ENCODE measurements at places on chromosomes 2 and 18.

- peak; percentile 41 for DNase-seq
These were observed 4.4 kb upstream of the RFX8 start for GRCh38 chr2:101479328-101479727.

- DNase-seq: peak; percentile 52
These were observed 94.9 kb downstream of the RNF152 start for GRCh38 chr18:61797696-61798590.

DNA sequence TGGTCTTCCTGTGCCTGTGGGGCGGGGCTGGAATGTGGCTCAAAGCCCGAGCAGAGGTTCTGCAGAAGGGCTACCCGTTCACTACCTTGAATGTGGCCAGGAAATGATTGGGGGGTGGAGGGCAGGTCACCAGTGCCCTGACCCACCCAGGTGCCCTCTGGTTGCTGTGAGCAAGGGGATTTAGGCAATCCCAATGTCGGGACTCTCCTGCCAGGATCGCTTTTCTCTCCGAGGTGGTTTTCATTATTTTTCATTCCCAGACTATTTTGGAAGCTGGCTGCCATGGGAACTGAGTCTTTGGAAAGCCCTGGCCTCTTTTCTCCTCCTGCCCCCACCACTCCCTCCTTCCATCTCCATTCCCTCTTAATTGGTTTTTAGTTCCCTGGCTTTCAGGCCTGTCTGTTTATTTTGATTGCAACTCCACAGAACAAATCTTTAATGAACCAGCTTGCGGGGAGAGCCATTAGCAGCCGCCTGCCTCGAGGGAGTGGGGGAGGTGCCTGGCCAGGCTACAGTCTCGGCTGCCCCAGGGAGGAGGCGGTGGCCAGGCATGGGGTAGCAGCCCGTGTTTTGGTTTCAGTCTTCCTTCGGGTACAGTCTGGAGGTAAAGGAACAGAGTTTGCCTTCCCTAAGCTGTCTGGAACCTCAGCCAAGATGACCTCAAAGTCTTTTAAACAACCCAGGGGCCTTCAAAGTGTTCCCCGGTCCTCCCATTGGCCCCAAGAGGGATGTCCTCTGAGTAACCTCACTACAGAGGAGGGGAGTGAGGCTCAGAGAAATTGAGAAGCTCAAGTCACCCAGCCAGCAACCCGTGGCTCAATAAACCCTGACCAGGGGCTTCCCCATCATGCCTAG lies 114.4 kb upstream of the HAAO start:
- peak; percentile 86 for DNase-seq

DNA sequence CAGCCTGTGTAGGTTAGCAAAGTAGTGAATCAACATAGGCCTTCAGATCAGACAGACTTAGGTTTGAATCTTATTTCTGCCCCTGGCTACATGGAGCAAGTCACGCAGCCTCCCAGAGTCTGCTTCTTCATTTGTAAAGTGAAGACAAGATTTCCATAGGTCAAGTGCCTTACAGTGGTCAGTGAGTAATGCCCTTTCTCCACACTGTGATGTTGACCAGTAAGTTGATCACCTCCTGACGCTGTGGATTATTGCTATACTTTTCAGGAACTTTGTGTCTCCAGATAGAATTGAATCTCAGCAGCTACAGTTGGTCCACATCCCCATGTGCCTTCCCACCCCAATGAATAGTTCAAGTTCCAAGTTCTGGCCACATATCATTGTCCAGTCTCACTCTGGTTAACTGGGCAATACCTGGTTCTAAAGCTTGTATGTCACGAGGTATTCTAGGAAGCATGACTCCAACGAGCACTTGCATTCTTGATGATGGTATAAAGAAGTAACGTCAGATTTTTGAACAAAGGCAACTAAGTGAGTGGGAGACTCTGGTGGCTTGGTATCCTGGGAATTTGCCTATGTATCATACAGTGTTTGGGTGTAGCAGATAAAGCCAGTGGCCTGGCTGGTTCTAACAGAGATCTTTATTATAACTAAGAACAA lies 2.1 kb upstream of the CLIP4 start:
- DNase-seq: no peak

- no peak for DNase-seq
These were observed 117.8 kb downstream of the DYM start for GRCh38 chr18:49342690-49343089.

GRCh38 chr18:26804519-26804918 lies 61.0 kb downstream of the AQP4 start:
- DNase-seq: no peak

DNA sequence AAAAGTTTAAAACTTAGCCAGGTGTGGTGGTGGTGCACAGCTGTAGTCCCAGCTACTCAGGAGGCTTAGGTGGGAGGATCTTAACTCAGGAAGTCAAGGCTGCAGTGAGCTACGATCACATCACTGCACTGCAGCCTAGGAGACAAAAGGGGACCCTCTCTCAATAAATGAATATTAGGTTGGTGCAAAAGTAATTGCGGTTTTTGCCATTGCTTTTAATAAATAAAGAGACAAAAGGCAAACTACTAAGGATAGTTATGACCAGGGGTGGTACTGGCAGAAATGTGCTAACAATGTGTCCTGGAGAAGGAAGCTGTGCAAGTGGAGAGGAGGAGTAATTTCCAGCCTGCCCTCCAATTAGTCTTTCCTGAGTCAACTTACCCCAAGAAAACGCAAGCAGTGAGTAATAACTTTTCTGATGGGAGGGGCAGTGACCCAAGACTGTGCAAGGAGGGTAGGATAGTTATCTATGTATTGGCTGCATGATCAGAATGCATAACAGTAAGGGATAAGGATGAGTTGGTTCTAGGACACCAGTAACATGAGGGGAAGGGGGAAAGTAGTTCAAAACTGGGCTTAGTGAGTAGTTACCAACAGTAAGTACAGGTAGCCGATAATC lies 1.5 kb downstream of the EXOC6B start:
- no peak for DNase-seq

- DNase-seq: no peak
These were observed 85.7 kb upstream of the UNC80 start for GRCh38 chr2:209685963-209686362.

DNA sequence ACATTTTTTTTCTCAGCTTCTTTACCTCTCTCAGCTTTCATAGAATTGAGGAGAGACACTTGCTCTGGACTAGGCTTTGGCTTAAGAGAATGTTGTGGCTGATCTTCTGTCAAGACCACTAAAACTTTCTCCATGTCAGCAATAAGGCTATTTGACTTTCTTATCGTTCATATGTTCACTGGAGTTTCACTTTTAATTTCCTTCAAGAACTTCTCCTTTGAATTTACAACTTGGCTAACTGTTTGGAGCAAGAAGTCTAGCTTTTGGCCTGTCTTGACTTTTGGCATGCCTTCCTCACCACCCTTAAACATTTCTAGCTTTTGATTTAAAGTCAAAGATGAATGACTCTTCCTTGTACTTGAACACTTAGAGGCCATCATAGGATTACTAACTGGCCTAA lies 104.4 kb upstream of the SLC39A10 start:
- DNase-seq: no peak

DNA sequence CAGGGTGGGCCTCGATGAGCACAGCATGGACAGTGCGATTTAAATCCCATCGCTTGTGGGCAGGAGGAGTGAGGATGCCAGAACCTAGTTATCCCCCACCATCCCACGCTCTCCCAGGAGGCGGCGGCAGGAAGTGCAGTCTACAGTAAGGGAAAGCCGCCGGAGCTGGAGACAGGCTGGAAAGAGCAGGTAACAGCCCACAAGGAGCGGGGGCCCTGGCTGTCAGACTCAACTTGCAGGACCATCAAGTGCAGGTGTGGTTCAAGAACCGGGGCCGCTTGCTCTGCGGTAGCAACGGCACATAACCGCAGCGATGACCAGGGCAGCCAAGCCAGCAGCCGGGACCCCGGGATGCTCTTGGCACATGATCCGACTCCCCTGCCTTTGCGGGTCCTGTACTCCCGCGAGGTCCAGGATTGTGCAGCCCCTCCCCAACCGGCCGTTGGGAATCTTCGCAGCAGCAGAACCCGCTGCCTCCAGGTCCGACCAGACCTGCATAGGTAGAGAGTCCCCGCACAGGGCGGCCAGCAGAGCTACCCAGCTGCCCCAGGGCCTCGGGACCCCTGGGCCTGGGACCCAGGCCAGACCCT lies 82.1 kb downstream of the BIN1 start:
- DNase-seq: no peak

- no peak for DNase-seq
These were observed 19.4 kb downstream of the SRSF7 start for GRCh38 chr2:38731684-38732221.

DNA sequence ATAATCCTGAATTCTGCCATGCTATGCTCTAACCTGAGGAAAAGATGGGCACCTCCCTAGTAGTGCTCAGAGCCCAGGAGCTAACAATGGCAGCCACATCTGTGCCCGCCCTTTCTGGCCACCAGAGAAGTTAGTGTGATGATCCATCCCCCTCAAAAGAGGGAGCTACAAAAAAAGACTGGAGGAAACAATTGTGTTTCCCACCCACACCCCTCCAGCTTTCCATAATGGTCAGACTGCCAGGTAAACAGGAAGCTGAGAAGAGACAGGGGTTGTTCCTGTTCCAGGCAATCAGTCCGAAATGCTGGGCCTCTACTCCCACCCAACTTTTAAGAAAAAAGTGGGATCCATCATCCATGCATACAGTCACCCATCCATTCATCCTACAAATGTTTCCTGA lies 3.2 kb downstream of the TBC1D8 start:
- no peak for DNase-seq

- DNase-seq: no peak
These were observed 56.5 kb downstream of the PLA2R1 start for GRCh38 chr2:160005908-160006307.

DNA sequence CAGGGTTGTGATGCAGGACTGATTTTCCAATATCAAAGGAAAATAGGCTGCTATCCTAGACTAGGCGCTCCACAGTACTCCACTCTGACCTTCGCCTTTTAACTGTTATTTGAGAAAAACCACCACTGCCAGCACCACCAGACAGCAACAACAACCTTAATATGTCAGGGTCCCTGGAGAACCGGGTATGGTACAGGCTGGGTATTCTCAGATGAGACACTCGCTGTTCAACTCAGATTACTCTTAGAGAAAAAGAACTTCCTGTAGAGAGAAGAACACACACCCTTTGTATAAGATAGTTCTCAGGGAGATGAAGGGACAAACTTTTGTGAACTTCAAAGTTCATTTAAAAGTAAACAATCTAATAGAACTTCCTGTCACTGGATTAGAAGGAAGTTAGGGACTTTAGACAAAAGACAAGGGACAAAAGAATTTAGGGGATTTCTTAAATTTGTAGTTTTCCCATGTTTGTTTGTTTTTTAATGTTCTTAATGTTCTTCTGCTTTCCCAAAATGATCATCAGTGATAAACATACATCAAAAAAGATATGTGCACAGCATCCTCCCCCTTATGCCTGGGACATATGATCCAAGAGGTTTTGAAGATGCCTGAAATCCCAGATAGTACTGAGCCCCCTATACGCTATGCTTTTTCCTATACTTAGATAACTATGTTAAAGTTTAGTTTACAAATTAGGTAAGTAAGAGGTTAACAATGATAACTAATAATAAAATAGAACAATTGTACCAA lies 41.3 kb upstream of the PPP1R1C start:
- no peak for DNase-seq

DNA sequence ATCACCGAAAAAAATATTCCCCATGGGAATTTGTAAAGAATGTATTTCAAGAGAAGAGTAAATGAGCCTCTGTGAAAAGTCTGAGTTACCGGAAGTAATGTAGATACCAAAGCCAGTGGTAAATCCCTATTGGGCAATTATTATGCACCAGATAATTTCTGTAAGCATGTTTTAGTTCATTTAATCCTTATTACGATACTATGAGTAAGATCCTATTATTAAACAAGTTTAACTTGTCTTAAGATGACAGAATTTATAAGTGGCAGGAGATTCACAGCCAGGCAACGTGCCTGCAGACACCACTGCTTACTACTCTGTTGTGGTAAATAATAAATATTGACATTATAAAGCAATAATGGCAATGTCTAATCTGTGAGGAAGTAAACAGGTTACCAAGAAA lies 280.8 kb upstream of the RGPD4 start:
- DNase-seq: no peak

DNA sequence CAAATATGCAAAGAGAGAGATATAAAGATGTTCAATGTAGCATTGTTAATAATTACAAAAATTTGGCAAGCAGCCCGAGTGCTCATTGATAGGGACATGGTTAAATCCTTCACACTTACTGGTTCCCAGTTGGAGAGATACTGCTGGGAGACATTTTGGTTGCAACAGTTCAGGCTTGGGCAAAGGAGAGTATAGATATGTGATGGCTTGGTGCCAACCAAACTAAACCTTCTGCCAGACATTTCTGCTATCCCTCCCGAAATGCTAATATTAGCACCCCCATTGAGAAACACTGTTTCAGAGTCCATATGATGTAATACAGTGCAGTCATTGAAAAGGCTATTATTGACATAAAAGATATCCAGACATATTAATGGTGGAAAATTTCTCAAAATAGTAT lies 11.5 kb downstream of the GEN1 start:
- DNase-seq: no peak

GRCh38 chr18:46731316-46731715 lies 25.5 kb downstream of the ST8SIA5 start:
- DNase-seq: no peak

GRCh38 chr2:183081911-183082310 lies 3.4 kb downstream of the DUSP19 start:
- no peak for DNase-seq

DNA sequence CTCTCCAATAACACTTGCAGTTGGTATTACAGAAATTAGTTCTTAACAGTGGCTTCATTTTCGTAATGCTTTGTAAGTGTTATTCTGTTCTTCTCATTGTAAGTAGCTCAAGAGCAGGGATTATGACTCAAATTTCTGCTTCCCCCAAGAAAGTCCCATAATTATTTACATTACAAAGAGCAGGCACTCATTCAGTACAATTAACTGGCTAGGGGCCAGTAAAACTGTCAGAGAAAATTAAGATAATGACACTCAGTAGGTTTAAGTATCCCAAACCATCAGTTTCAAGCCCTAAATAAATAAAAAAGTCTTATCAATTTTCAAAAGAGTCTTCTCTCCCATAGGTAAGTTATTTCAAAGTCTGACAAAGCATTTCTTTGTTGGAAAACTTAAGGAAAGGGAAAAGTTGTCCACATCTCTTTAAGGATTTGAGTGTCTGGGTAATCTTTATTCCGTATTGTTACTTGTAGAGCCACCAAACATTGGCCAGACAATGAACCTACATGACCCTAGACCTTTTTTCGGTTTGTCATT lies 137.1 kb downstream of the ARHGAP28 start:
- peak; percentile 87 for DNase-seq

DNA sequence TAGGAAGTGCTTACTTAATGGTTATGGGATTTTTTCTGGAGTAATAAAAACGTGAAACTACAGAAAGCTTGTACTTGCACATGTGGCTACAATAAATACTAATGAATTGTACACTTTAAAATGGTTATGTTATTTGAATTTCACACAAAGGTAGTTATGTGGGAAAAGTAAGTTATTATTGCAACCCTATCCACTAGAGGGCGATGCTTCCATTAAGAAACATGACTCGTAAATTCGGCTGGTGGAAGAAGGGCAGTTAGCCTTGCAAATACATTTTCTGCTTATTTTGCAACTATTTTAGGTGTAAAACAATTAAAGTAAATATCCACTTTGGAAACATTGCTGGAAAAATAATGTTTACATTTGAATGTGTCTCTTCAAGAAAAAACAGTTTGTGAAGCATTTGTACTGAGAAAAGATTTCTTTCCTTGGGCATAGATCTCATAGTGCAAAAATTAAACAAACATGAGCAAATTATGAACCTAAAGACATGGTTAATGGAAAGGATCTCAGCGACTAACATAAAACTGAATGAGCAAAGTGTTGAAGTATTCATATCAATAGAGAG lies 68.1 kb upstream of the CSRNP3 start:
- peak; percentile 79 for DNase-seq

Data from NCI-H1105 treated with DMSO at 0.1 percent for 48 hours (cell line).